ENCODE measurements at places on chromosomes 1 and 21.

GRCh38 chr1:154158307-154159125 is 3.6 kb upstream of the NUP210L start:
- DNase-seq = no peak

DNA sequence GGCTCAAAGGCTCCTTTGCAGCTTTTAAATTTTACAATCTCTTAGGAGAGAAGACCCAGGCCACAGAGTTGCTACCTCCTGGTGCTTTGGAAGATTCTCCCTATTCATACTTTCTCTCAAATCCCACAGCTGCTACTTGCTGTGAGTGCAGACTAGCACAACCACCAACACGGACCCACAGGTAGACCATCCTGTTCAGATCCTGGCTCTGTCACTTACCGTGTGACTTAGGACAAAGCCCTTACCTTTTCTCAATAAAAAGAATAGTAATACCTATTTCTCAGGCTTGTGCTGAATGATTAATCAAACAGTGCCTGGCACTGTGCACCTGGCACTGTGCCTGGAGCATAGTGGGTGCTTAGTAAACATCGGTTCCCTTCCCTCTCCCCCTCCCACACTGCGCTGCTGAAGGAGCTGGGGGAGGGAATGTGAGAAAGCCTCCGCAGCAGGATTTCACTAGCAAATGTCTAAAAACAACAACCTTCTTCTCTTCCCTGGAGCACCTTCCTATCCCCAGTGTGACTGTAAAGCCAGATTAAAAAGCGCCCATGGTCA is 81.7 kb downstream of the PGM1 start:
- no peak for DNase-seq

- peak; percentile 54 for DNase-seq
These were observed 31.6 kb downstream of the RGS5 start for GRCh38 chr1:163170975-163171676.

- peak; percentile 83 for DNase-seq
These were observed 75.0 kb downstream of the ATP6V1G3 start for GRCh38 chr1:198465201-198466144.

- peak; percentile 97 for DNase-seq
These were observed 67.7 kb downstream of the SELENOF start for GRCh38 chr1:86846164-86846647.

GRCh38 chr1:37303884-37304574 is 170.4 kb upstream of the ZC3H12A start:
- DNase-seq = no peak

- DNase-seq = no peak
These were observed 105.2 kb downstream of the GRIK1 start for GRCh38 chr21:29834617-29835016.

DNA sequence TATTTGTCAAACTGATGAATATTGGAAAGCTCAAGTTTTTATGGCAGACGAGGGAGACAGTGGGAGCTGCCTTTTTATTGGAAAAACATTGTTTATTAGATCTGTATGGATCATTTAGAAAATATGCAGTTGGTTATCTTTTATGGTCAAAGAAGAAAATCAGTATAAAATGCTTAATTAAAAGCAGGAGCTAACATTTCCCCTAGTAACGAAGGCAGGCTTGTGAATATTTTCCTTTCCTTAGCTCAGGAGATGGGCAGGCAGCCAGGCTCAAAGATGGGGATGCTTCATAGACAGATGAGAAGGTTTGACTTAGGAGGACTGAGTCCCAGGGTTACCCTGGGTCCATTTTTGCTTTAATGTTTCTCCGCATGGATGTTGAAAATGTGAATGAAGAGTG is 26.0 kb downstream of the ROR1 start:
- DNase-seq = peak; percentile 84

GRCh38 chr1:183931646-183932271 is 105.8 kb downstream of the COLGALT2 start:
- no peak for DNase-seq

GRCh38 chr1:221449801-221450470 is 292.0 kb downstream of the DUSP10 start:
- DNase-seq = peak; percentile 56

All from fibroblast of upper back skin (primary cell).